ENCODE measurements at places on chromosomes 13 and 19.

GRCh38 chr19:16821081-16821480 lies 8.1 kb upstream of the SIN3B start:
- peak; percentile 65 for DNase-seq

GRCh38 chr13:40969169-40969901 lies 49.8 kb downstream of the ELF1 start:
- no peak for DNase-seq

GRCh38 chr19:30857388-30857787 lies 485.2 kb downstream of the ZNF536 start:
- peak; percentile 32 for DNase-seq

DNA sequence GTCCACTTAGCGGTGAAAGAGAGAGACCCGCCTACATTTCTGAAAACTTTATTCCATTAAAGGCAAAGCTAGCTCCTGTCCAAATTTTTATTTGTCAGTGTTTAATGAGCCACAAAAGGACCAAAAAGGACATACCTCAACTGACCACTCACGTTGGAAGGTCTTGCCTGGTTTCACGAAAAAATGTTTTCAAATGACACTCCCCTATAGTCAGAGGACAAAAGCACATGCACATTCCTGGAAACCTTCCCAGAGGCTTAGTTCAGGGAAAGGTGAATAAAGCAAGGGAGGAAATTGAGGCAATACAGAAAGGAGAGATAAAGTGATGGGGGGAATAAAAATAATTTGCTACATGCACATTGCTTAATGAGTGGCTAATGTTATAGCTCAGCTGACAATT lies 55.6 kb downstream of the DOCK9 start:
- DNase-seq = no peak

- DNase-seq = peak; percentile 90
Observed at GRCh38 chr19:40797963-40798682, 868 bp upstream of the EGLN2 start.
